Activated CD8-positive, alpha-beta T cell treated with anti-CD3 and anti-CD28 coated beads for 36 hours (primary cell): ENCODE measurements at places on chromosomes 6 and 20. TPM values are rescaled to one million over a fixed set of nuclear protein-coding genes. Genes with fewer than 3 reads are reported as not detected.

- no peak for DNase-seq
Measured at GRCh38 chr20:13180986-13181889, 39.8 kb upstream of the ISM1 start.

DNA sequence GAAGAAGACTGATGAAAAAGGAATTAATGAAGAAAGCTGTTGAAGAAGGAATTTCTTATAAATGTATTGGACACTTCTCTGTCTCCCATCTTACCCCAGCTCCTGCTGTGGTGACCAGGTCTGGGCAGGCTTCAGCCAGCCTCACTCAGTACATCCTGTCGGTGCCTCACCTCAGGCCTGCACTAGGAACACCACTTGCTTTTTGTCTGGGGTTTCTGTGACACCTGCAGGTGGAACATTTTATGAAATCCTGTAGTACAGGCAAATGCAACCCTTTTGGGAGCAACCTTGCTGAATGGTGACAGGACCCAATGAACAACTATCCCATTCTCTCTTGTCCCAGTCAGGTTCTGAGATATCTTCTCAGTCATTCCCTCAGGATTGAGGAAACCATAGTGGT lies 129.7 kb downstream of the PRDM13 start:
- DNase-seq: peak; percentile 7

DNA sequence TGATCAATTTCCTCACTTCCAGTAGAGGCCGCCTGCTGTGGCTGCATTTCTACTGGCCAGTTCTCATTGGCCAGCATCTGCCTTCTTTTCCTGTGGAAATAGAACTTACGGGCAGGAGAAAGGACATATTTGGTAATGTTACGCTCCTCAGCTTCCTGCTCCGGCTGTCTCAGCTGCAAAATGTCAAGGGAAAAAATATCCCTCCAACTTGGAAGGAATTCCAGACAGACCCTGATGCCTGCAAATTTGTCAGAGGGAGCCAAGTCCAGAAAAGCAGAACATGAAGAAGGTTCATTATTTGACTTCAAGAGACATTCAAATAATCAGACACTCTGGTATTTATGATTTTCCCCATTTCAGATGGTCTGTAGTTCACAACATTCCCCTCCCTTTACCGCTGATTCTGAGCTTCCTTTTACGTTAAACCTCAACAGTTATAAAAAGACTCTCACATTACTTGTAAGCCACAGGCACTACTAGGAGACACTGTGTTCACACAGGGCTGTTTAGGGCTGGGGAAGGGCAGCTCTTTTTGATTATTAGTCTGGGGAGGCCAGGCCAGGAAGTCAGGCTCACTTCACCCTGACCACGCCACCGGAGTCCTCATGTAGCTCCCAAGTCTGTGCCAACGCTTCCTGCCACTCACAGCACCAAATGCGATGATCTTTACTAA lies 179.6 kb upstream of the CCN2 start:
- peak; percentile 1 for DNase-seq

DNA sequence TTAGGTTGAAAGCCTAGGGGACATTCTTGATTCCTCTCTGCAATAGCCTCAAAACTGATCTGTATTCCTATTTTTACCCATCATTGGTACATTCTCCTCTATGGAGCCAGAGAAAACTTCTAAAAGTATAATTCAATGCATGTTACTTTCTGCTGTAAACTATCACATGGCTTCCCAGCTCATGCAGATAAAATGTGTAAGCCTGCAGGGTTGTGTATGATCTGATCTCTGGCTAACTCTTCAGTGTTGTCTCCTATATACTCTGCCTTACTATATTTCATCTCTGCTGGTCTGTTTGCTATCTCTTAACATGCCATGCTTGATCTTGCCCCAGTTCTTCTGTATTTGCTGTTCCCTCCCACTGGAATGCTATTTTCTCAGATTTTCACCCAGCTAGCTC lies 323.3 kb upstream of the RSPO3 start:
- no peak for DNase-seq

DNA sequence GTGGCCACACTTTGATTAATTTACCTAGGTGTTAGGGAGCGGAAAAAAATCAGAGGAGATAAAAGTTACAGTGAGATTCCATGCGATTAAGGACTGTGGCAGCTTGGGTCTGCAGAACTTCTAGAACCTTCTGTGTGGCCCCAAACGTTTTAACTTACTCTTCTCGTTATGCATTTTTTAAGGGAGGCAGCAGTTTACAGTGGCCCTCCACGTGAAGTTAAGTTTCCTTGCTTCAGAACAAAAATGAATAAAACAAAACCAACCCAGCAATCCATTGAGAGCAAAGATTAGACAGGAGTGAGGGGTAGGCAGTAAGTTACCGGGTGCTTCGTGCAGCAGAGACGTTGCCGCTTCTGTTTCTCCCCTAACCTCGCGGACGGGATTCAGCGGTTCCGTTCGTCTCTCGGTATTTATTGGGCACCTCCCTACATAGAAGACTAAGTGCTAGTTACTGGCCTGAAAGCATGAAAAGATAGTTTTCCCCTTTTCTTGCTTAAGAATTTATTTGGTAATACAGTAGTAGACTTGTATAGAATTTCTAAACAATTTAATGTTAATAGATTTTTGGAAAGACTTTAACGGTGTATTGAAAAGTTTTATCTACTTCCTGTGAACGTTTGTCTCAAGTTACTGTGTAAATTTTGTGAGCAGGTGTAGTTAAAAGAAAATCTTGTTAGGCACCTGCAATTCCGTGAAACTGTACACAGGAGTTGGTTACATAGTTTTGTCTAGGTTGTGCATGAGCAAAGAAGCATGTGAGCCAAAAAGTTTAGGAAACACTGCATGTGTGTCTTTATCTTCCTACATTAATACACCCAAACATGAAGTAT lies 1.1 kb downstream of the BAG2 start:
- peak; percentile 49 for DNase-seq

GRCh38 chr20:62820962-62821725 lies 4.3 kb downstream of the COL9A3 start:
- DNase-seq: no peak

DNA sequence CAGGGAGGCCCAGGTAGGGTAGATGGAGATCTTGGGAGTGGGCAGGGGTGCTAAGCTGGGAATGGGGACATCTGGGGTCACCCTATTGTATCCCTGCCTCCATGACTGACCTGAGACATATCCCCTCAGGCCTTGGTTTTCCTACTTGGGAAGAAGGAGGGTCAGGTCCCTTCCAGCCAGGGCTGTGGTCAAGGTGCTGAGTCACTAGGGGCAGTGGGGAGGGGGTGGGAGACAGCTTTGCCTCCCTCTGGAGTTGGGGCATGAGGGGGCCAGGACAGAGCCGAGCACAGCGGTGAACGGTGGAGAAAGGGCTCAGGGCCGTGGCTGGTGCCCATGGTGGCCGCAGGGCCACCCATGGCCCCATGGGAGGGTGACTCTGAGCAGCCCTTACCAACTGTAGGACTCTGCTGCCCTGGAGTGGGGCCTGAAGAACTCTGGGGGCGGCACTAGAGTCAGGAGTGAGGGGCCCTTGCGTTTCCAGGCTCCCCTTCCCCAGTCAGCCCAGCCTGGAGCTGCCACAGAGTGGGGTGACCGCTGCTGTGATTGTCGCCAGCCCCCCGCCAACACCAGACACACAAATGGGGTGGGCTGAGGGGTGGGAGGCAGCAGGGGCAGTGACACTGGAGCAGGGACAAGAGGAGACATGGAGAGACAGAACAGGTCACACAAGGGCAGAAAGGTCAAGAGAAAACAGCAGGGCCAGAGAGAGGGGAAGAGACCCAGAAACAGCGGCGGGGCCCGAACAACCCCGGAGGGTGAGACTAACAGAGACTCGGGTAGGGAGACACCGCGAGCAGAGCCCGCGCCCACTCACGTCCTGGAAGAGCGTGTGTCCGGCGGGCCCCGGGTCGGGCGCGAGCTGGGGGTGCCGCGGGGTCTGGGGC lies 576 bp downstream of the NECAB3 start:
- DNase-seq: peak; percentile 56

- DNase-seq: no peak
Measured at GRCh38 chr20:31851240-31851955, 6.0 kb upstream of the FOXS1 start.

- peak; percentile 25 for DNase-seq
Measured at GRCh38 chr20:32908334-32909292, 49.9 kb downstream of the EFCAB8 start.

DNA sequence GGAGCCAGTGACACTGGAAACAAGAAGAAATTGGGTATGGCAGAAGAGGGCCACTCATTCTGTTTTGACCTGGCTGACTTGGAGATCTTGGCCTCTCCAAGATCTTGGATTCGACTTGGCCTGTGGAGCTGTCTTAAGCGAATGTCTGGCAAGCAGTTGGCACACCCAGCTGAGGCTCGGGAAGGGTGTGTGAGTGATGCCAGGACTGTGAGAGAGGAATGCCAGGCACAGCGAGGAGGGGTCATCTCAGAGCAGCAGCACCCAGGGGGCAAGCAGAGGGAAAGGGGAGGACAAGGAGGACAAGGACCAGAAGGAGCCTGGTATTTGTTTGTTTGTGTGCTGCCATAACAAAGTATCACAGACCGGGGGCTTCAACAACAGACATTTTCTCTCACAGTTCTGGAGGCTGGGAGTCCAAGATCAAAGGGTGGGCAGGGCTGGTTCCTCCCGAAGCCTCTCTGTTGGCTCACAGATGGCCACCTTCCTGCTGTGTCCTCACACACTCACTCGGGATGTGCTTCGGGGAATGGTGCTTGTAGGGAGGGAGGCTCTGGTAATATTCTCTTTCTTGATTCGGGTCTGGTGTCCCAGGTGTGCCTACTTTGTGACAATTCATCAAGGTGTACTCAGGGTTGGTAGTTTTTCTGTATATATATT lies 33.0 kb downstream of the RPP40 start:
- DNase-seq: no peak

OR14J1 gene
- not detected for total RNA-seq

CDSN gene
- not detected for total RNA-seq

PBX2 gene
- total RNA-seq: 64.2 TPM

C2 gene
- 1.4 TPM for total RNA-seq

ATRN gene
- total RNA-seq: 8.2 TPM

TAAR8 gene
- not detected for total RNA-seq
